ENCODE measurements at places on chromosomes 2 and 18. TPM values are rescaled to one million over a fixed set of nuclear protein-coding genes. Genes with fewer than 3 reads are reported as not detected.

FBLN7 gene
- total RNA-seq, result 21.4 TPM

TUBB8B gene
- not detected for total RNA-seq

GKN2 gene
- not detected for total RNA-seq

CNGA3 gene
- total RNA-seq, result 0.84 TPM

KANSL1L gene
- total RNA-seq, result 18.3 TPM

SCN3A gene
- 3.7 TPM for total RNA-seq

RAMP1 gene
- 0.91 TPM for total RNA-seq

CIB4 gene
- total RNA-seq, result not detected

AFF3 gene
- 20.9 TPM for total RNA-seq

FN1 gene
- 89.6 TPM for total RNA-seq

NGEF gene
- 0.96 TPM for total RNA-seq

TANC1 gene
- 13.2 TPM for total RNA-seq

SERPINB4 gene
- total RNA-seq, result not detected

CFAP221 gene
- 3.0 TPM for total RNA-seq

UGT1A5 gene
- total RNA-seq, result not detected

DOK6 gene
- total RNA-seq, result 4.0 TPM

FRZB gene
- total RNA-seq, result 32.9 TPM

NEURL3 gene
- not detected for total RNA-seq

Measured in neural crest cell (in vitro differentiated cells).